ENCODE measurements at places on chromosomes 11 and 22.
A peak's percentile ranks its signal among the peaks of the same experiment; 100 is the strongest.

DNA sequence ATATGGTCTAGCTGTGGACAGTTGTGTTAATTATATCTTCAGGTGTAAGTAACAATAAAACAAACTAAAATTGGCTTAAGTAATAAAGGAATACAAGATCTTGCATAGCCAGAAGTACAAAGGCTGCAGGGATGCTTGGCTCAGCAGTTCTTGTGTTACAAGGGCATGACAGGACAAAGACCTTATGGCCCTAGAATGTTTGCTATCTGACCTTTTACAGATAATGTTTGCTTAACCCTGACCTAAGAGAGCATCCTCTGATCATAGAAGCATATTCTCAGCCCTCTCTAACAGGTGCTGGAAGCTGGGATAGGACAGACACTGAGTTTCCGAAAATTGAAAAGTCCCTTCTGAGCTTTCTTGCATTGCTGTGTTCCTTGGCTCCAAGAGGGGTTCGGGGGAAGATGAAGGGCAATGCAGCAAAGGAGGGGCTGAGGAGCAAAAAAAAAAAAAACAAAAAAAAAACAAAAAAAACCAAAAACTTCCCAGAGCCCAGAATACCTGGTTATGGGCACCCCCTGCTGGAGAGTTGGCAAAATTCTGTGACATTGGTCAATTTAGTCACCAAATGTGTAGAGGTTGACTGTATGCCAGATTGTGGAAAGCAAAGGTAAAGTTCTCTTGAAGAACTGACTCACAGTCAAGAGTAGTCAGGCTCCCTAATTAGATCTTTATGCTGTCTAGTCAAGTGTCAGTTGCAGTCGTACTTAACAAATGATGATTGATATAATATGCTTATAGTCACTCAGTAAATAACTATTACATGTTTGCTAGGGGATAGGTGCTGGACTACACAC is 10.4 kb upstream of the HIKESHI start:
- peak; percentile 33 for DNase-seq

DNA sequence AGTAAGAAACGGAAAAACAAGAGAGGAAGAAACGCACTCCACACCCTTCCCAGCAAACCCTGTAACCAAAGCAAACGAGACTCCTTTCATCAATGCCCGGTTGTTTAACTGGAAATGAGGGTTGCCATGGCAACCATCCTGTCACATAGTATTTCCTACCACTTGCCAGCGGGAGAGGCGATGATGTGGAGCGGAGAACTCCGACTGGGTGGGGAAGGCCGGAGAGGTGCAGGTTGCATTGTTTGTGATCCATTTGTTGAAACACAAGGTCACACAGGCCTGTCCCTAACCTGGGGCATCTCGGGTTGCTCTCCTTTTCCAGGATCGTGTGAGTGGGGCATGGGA is 609.9 kb downstream of the BUD13 start:
- no peak for DNase-seq

DNA sequence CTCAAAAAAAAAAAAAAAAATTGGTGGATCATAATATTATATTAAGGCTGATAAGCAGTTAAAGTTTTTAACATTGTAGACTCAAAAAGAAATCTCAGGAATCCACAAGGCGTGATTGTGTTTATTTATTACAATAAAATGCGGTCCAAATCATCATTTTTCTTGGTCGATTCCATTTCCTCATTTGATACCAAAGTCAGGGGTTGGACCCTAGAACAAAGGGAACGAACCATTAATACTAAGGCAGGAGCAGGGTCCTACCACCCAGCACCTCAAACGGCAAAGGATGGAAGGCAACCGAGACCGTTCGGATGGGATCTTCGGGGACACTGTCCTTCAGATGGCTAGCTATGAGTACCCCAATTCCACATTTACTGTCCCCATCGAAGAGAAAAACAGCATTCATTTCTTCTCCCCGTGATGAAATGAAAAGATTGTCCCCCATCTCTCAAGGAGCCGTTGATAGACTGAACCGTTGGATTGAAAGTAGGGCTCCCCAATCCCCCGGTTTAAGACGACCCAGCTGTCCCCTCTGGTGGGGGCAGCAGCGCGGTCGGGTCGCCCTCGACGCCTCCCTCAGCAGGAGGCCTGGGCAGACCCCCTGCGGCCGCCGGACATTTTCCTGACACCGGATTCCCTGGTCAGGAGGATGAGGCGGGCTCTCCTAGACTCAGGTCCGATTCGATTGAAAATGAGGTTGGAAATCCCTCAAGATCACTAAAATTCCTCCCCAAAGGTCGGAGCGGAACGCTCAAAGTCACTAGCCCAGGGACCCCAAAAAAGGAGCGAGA is 607 bp downstream of the DMC1 start:
- DNase-seq: no peak

- DNase-seq: no peak
Observed at GRCh38 chr11:88604260-88604659, 266.7 kb upstream of the CTSC start.

DNA sequence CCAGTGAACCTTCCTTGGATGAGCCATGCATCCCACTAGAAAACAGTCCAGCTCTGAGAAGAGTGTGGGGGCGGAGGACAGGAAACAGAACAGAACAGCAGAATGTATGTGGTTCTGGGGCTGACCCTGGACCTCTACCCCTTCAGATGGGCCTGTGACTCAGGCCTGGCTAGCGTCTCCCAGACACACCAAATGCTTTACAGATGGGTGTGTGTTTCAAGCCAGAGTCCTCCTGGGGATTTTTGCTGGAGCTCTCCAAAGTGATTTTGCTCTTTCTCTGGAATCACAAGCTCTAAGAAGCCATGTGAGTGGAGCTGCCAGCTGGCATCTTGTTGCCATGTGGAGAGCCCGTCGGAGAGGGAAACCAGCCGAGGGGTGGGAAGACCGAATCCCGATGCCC is 13.2 kb upstream of the C1QTNF4 start:
- DNase-seq: no peak

GRCh38 chr11:125376117-125376516 is 119.9 kb downstream of the FEZ1 start:
- no peak for DNase-seq

- no peak for DNase-seq
Observed at GRCh38 chr11:5712507-5712906, 22.9 kb downstream of the TRIM22 start.

GRCh38 chr11:18684267-18684666 is 14.3 kb upstream of the TMEM86A start:
- DNase-seq: no peak

DNA sequence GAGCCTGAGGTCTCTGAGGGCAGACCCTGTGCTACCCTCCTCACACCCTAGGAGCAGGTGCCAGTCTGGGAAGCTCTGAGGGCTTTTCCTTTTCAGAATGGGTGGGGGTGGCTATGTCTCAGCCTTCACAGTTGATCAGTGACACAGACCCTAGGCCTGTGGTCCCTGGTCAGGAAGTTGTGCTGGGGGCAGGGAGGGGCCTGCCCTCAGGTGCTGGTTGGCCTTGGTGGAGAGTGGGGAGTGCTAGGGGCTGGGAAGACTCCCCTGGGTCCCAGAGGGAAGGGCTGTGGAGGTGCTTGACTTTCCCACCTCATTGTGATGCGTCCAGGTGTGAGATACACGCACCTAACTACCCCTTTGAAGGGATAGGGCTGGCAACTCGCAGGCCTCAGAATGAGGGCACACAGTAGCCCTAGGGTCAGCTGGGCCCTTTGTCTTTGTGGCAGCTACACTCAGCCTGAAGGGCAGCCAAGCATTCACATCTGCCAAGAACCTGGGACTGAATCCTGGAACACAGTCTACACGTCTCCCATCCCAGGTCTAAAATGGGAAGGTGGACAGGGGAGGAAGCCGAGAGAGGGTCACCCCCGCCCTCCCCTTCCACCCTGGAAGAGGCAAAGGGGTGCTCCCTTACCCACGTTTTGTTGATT is 31.2 kb upstream of the ATXN10 start:
- DNase-seq: no peak

- no peak for DNase-seq
Observed at GRCh38 chr22:30742291-30743256, 47.9 kb downstream of the OSBP2 start.

GRCh38 chr11:104837969-104838639 is 60.2 kb downstream of the CASP12 start:
- no peak for DNase-seq

- DNase-seq: no peak
Observed at GRCh38 chr11:69684651-69685050, 9.5 kb upstream of the LTO1 start.

DNA sequence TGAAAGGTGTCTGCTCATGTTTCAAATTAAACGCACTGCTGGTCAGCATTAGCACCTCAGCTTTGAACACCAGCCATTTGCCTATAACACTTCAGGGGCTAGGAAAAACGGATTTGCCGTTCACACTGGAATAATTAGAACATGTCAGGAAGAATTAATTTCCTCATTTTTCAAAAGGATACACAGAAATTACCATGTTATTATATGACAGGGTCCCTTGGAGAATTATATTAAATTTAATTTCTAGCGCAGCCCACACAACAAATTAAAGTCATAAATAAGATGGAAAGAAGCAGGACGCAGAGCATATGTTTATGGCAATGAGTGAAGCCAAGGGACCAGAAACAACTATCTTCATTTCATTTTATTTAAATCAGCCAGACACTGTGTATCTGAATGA is 83.8 kb upstream of the SOX6 start:
- no peak for DNase-seq

DNA sequence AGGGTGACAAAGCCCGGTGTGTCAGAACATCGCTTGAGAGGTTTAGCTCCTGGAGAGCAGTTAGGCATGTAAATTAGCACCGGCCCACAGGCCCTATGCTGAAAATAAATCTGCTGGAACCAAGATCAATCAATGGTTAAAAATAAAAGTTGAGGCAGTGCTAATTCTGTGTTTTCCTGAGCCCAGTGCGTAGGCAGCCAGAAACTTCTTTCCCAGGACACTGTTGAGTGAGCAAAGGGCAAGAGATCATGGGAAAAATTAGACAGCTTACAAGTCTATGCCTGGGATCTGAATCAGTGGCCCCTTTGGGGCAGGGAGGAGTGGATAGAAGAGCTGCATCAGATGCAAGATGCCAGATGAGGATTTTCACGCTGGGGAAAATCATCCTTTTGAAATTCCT is 539.2 kb downstream of the BUD13 start:
- no peak for DNase-seq

DNA sequence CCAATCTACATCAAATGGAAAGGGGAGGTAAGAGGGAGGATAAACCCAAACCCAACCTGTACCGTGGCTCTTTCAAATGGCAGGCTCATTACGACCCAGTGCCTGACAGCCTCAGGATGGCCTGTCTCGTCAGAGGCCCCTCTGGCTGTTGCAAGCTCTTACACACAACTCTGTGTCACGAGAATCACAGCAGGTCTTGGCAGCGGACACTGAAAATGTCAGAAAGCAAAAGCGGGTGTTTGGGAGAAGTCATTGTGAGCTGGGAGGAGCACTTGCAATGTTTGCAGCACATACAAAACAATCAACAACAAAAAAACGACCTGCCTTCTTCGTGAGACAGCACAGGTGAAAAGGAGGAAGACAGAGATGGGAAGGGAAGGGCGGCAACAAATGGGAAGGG is 248.1 kb downstream of the OPCML start:
- no peak for DNase-seq

- peak; percentile 9 for DNase-seq
Observed at GRCh38 chr11:107689317-107690202, 22.3 kb downstream of the SLN start.

GRCh38 chr11:133081020-133081419 is 451.3 kb downstream of the OPCML start:
- DNase-seq: no peak

- peak; percentile 50 for DNase-seq
Observed at GRCh38 chr11:75275581-75275980, 35.0 kb downstream of the TPBGL start.

DNA sequence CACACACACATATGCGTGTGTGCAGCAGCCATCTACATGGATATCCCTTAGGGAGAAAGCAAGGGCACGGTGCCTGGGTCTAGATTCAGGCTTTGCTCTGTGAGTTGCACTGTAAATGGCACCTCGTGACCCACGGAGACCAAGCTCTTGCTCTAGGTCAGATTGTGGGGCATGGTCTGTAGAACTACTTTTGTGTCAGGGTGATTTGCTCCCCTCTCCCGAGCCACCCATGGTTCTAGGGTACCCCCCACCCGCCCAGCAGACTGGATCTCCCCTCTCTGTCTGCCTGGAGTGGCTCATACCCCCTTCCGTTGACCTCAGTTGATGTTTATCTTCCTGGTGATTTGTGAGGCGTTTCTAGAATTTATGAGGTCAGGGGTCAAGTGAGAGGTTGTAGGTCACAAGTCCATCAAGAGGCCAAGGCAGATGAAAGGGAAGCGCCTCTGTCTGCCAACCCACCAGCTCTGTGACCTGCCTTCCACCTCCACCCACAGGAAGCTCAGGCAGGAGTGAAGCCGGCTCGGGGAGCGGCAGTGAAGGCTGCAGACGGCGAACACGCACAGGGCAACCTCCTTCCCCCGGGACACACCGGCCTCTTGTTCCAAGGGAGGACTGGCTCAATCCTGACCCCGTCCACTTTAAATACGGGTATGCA is 76.2 kb upstream of the TTLL12 start:
- DNase-seq: peak; percentile 43

DNA sequence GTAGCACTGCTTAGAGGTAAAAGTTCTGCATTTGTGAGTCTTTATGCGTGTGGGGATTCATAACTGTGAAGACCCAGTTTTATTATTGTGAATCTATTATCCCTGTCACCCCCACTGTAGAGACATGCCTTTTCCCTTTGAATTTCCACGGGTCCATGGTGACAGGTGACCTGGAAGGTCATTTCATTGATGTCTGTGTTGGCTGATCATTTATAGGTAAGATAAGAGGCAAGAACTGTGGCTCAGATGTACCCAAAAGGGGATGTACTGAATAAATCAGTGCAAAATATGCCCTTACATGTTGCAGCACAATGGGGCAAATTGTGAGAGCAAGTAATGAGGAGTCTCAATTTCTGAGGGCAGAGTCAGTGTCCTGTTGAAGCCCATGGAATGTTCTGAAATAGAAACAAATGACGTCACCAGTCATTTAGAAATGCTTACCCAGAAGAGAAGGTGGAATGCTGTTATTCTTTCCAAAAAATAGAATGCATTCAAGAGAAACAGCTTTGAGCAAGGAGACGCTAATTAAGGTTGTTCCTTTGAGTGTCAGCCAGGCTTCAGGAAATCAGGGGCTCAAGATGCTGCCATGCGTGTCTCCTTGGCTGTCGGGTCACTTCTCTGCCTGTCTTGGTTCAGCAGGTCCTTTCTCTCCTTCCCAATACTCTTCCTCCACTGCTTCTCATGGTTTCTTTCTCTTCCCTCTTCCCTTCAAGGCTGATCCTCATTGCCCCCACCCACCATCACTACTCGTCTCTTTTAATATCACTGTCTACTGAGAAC is 118.7 kb upstream of the E2F8 start:
- no peak for DNase-seq

- DNase-seq: no peak
Observed at GRCh38 chr11:10379871-10380568, 75.0 kb upstream of the AMPD3 start.
